ENCODE measurements at places on chromosomes 1 and 21.

DNA sequence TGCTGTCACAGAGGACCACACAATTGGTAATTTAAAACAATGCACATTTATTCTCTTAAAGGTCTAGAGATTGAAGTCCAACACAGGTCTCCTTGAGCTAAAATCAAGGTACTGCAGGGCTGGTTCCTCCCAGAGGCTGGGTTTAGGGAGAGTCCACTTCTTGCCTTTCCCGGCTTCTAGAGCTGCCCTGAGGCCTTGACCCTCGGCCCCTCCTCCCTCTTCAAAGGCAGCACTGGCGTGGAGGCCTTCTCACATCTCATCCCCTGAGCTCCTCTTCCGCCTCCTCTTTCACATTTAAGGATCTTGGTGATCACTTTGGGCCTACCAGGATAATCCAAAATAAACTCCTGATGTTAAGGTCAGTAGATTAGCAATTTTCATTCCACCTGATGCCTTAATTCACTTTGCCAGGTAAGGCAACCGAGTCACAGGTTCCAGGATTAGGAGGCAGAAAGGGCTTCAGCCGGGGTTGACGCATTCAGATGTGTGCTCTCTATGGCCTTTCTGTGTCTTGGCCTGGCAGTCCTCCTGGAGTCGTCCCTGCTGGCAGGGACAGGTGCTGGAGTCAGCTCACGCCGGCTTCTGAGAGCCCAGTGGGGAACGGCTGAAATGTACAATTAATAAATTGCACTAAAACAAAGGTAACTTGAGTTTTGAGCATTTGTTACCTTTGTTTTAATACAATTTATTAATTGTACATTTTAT, 61.2 kb upstream of the ABCG1 start:
- DNase-seq: no peak

DNA sequence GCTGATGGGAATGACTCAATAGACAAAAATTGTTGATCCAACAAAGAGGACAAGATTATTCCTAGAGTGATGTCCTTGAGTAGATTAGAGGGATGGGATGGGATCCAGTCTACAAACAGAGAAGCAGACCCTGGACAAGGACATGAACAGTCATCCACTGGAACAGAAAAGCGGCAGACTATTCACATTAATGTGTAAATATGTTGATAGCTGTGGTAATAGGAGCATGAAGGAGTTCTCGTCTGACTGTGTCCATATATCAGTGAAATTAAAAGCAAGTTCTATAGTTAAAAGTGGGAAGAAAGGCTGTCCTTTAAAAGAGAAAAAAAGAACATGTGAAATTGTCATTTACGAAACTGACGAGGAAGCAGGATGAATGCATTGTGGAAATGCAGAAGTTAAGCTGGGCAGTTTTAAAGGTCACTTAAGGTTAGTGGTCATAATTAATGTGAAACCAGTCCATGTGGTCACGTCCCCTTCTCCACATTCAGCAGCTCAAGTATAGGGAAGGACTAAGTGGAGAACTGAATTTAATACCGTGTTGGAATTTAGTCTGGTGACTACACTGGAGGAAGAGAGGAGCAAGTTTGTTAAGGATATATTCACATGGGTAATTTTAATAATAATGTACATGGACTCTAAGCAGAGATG, 62.1 kb downstream of the PIK3R3 start:
- no peak for DNase-seq

DNA sequence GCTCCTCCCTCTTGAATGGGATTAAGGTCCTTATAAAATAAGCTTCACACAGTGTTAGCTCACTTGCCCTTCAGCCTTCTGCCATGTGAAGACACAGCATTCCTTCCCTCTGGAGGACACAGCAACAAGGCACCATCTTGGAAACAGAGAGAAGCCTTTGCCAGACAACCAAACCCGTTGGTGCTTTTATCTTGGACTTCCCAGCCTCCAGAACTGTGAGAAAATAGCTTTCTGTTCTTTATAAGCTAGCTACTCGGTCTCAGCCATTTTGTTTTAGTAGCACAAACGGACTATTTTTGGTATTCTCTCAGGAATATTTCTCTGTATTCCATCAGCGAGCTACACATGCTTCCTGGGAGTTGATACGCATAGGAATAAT, 58.6 kb upstream of the IRF2BP2 start:
- no peak for DNase-seq

DNA sequence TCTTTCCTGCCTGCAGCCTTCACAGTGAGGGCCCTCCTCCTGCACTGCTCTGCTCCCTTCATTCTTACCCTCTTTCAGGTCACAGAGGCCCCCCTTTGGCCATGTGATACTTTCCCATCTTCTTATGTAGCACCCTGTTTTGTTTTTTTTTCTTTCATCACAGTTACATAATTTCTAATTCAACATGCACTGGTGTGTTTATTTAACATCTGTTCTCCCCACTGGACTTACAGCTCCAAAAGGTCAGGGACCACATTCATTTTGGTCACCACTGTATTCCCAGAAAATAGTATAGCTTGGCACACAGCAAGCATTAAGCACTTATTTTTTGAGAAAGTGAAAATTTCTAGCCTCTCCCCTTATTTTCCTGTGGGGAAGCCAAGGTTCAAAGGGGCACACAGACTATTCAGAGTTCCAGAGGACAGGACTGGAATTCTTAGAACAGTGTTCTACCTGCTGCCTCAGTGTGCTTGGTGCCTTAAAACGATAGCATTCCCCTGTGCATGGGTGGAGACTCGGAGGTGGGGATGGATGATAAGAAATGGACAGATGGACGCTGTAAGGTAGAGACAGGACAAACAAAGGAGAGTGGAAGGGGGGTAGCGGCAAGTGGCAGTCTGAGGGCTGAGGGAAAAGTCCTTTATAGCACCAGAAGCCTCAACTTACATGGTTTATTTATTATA, 5.3 kb downstream of the DENND2D start:
- DNase-seq: no peak

DNA sequence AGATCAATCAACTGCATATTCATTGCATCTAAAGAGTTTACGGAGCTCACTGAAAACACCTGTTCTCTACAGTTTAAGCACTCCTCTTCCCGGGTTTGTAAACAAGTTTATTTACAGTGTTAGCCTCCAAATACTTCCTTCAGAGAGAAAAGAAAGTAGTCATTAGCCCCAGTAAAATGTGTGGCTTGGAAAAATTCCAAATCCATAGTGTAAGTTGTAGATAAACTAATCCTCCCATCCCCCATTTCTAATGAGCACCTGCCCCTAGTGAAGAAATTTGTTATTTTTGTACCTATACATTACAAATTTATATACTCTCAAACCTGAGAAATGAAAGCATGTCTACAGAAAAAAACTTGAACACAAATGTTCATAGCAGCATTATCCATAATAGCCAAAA, 21.9 kb downstream of the PUM1 start:
- DNase-seq: no peak

GRCh38 chr1:211536606-211537005, 42.4 kb downstream of the SLC30A1 start:
- no peak for DNase-seq

DNA sequence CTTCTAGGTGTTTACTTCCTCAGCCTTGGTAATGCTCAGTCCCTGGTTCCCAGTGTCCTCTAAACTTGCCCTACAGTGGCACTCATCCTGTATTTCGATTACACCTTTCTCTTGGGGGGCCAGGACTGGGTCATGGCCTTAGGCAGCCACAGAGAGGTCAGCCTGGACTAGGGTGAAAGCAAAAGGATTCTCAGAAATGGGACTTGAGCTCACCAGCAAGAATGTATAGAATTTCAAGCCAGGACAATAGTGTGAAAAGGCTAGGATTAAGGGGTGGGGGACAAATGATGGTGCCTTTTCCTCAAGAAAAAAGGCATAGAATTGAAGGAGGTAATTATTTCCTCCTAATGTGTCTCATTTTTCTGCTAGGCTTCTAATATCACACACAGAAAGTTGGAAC, 166.8 kb upstream of the RUNX1 start:
- DNase-seq: no peak

GRCh38 chr1:202168861-202169260, 8.5 kb upstream of the PTPN7 start:
- DNase-seq: no peak
